ENCODE measurements at places on chromosomes 16 and 17. TPM values are rescaled to one million over a fixed set of nuclear protein-coding genes. Genes with fewer than 3 reads are reported as not detected.

DNA sequence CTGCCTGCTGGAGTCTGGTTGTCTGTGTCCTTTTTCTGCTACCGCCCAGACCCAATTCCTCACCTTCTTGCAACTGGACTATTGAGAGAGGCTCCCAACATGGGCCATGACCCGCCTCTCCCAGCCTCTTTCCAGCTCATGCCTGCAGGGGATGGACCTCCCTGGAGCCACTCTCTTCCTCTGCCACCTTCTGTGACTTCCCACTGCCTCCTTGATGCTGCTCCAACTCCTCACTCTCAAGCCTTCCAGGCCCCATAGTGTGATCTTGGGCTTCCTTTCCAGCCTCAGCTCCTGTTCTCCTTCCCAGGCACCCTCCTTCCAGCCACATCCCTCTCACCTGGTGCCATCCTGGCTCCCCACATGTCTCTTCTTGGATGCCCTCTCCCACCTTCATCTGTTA lies 11.1 kb downstream of the ZNF768 start:
- no peak for DNase-seq

DNA sequence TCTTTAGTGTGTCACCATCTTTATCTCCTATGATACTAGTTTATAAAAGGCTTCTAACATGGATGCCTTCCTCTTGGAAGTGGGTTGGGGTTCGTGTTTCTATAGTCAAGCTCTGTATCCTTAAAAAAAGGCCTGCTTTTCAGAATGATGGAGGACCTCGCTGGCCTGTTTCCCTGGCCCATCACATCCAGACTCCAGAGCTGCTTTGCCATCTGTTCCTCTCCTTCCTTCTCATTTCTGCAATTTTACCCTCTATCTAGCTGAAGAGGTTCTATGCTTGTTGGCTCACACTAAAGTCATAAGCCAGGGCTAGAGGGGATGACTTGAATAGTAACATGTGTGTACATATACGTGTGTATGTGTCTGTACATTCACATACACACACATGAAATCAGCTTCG lies 450.8 kb upstream of the HSBP1 start:
- DNase-seq: no peak

GRCh38 chr16:72884037-72884436 lies 163.9 kb downstream of the ZFHX3 start:
- no peak for DNase-seq

DNA sequence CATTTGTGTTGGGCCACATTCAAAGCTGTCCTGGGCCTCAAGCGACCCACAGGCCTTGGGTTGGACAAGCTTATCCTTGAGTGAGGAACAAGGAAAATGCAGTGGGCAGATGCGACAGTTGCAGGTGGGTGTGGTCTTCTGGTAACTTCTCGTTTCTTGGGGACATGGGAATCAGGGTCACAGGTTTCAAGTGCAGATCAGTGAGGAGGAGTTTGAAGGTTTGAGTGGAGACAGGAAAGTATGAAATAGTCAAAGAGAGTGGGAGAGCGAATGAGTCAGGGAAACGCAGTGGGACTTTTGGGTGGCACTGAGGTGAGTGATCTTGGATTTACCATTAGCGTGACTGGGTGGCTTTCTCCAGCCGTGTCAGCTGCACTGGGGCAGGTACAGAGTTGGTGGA lies 15.4 kb upstream of the CCL22 start:
- no peak for DNase-seq

DNA sequence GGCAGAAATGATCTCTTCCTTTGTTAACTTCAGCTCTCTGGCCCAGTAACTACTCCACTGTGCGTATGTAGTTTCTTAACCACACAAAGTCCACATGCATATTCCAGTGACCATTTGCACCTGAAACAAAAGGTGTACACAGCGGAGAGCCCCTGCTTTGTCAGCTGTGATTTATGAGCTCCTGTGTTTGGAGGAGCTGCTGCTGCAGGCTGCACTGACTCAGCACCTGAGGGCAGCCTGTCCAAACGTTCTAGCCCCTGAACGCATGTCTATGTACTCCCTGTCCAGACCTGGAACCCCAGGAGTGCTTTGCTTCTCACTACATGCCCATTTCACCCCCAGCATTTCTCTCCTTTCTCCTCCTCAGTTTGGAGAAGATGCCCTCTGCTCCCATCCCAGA lies 216.1 kb downstream of the ABCC12 start:
- DNase-seq: no peak

DNA sequence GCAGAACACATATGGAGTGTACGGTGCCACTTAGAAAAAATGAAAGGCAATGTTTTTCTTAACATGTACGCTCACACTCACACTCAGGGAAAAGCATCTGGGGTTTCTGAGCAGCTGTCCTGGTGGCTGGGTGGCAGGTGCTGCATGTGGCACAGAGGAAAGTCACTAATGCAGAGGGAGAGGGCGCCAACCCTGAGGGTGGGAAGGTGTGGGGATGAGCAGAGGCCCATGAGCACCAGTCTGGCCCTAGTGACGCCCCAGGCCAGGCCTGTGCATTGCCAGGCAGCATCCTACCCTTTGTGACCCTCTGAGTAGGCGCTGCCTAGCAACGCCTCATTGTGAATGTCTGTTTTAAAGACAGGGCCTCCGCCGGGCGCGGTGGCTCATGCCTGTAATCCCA lies 19.1 kb upstream of the LCMT1 start:
- DNase-seq: no peak

DNA sequence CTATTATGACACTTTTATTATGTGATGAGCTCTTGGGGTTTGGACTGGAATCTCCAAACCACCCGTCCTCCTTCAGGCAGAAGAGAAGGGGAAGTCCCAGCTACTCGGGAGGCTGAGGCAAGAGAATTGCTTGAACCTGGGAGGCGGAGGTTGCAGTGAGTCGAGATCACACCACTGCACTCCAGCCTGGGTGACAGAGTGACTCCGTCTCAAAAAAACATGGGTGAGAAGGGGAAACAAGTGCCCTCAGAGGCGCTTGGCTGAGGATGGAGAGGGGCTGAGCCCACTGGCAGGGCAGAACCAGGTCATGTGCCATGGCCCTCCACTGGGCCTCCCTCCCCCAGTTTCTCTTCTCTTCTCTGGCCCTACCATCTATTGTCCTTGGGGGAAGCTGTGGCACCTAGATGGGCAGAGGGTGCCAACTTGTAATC lies 120.9 kb upstream of the SMURF2 start:
- DNase-seq: no peak

DNA sequence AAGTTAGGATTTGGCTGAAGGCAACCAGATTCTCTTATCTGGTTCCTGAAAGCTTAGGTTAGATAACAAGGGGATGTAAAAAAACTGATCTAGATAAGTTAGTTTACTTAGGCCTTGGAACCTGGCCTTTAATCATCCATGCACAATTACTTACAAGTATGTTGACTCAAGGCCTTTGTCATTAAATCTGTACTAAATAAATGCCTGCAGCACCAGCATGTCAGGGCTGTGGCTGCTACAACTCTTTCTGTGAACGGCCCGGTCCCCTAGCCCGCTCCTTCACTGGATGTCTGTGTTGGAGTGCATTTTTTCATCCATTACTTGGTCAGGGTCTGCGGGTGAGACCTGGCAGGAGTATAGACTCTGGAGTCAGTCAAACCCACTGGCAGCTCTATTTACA lies 48.4 kb upstream of the ALDH3A1 start:
- DNase-seq: no peak

GRCh38 chr16:8168016-8168415 lies 422.3 kb downstream of the TMEM114 start:
- no peak for DNase-seq

GRCh38 chr17:72590382-72590781 lies 469.6 kb downstream of the SOX9 start:
- no peak for DNase-seq

GRCh38 chr17:7969433-7969832 lies 33.0 kb upstream of the GUCY2D start:
- no peak for DNase-seq

GRCh38 chr17:49715717-49716279 lies 8.0 kb upstream of the SLC35B1 start:
- no peak for DNase-seq

The PRR35 gene
- not detected for total RNA-seq

The SYCE1L gene
- 3.6 TPM for total RNA-seq

The THUMPD1 gene
- 30.5 TPM for total RNA-seq

The CDRT4 gene
- total RNA-seq: 40.1 TPM

The PPM1E gene
- 18.6 TPM for total RNA-seq

The KRTAP17-1 gene
- total RNA-seq: not detected

The BOLA2 gene
- 14.2 TPM for total RNA-seq
